ENCODE measurements at places on chromosomes 5 and 9. TPM values are rescaled to one million over a fixed set of nuclear protein-coding genes. Genes with fewer than 3 reads are reported as not detected.

- DNase-seq, result no peak
Observed at GRCh38 chr5:102888483-102888882, 133.4 kb downstream of the PAM start.

SNCAIP gene
- polyA plus RNA-seq, result 24.7 TPM

SEMA6A gene
- polyA plus RNA-seq, result 64.9 TPM

PRELID2 gene
- 7.2 TPM for polyA plus RNA-seq

WDR5 gene
- polyA plus RNA-seq, result 42.7 TPM

Data from renal cortex interstitium (tissue), 15 donors.